Effector memory CD8-positive, alpha-beta T cell (primary cell): ENCODE measurements at places on chromosomes 2 and 18.

DNA sequence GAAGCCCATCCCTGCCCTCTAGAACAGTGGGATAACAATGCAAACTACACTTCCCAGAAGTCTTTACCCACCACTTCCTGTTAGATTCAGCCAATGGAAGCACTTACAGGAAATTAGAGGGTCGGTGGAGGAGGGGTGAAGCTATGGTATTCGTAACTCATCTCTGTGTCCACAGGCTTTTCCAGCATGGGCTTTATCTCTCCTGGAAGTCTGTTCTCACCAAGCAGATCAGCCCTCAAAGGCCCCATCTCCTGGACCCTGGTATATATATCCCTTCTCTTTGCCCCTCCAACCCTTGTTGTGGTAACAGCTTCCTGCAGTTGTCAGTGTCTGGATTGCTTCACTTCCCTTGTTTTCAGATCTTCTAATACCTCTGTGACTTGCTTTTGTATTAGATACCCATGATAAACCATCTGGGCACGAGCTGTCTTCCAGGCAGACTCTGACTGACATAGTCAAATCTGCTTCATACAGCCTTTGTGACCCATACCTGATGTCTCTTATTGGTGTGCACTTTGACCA lies 475.0 kb upstream of the POU3F3 start:
- DNase-seq = no peak

DNA sequence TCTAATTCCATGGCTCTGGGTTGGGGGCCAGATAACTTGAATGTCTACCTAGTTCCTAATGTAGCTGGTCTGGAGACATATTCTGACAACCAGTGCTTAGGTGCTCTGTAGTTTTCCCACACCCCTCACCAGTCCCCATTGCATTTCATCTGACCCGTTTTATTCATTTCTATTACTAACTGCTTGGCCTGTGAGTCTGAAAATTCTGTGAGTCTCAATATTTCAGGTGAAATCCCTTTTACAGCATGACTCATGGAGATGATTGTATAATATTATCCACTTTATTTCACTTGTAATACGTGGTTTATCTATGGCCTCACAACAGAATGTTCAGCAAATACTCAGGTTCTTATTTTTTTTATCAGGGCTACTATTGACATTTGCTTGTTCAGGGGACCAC lies 103.7 kb upstream of the UGP2 start:
- no peak for DNase-seq

GRCh38 chr18:13103366-13103765 lies 112.2 kb downstream of the CEP192 start:
- DNase-seq = no peak

- DNase-seq = no peak
These were observed 240.2 kb downstream of the FSIP2 start for GRCh38 chr2:185978634-185979407.

DNA sequence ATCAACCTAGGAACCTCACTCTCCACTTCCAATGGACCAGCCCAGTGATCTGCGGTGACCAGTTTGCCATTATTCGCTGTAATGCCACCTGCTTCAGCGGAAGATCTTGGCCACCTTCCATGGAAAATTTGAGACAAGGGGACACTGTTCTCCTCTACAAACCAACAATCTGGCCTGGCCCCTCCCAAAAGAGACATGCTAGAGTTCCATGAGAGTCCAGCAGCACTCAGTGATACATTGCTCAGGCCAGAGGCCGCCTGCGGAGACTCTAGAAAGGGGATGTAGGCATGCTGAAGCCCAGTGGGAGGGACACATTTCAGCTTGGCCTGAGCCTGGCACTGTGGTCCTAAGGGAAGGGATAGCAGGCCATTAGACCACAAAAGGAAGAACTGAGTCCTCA lies 58.3 kb downstream of the COL6A3 start:
- no peak for DNase-seq

DNA sequence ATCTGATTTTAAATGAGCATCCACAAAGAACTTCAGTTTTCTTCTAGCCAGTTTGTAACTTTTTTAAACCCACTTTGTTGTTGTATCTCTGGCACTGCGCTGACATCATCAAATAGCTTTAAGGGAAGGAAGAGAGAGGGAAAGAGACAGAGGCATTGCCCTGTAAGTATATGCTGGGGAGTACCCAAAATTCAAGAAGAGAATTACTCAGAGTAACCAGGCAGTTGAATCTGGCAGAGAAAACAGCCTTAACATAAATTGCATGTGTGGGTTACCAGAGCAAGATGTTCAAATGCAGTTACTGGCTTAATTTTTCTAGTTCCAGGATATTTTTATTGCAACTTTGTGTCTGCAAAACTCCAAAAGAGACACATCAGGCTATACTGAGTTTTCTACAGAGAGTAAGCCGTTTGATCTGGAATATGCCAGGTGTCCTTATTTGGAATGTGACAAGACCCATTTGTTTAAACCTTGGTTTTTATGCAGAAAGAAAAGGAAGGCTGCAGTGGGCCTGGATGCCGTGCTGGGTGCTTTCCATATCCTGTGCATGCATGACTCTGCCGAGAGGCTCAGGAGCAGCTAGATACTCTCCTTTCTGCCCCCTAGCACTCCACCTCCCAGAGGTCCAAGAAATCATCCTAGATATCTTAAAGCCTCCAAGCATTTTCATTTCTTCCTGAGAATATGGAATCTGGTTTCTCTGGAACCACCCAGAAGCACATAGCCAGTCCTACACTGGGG lies 93.7 kb downstream of the MAPRE2 start:
- no peak for DNase-seq

DNA sequence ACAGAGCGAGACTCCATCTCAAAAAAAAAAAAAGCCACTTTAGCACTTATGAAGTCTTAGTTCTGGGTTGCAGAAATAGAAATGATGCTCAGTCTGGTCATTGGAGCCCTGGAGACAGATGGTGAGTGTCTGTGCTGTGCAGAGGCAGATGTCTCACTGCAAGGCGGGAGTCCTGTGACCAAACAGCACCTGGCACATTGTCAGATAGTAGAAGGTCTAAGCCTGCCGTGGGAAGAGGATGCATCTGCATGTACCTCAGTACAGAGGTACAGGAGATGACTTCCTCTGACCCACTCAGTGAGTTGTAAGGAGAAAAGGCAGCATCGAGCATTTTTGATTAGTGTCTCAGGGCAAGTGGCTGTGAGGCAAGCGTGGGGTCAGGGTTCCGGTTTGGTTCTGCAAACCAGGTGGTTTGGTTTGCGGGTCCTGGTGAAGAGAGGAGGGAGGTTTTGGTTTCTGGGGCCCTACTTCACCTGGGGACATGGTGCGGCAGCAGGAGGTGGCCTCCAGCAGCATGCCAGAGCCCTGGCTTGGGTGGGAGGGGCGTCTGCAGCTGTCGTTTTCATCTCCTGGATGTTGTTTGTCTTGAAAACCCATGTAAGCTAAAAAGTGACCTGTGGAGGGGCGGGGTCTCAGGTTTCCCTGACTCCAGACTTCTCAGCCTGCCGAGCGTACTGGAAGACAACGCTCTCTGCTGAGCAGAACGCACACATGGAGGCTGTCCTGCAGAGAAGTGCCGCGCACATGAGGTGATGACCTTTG lies 3.8 kb downstream of the RBFA start:
- no peak for DNase-seq

DNA sequence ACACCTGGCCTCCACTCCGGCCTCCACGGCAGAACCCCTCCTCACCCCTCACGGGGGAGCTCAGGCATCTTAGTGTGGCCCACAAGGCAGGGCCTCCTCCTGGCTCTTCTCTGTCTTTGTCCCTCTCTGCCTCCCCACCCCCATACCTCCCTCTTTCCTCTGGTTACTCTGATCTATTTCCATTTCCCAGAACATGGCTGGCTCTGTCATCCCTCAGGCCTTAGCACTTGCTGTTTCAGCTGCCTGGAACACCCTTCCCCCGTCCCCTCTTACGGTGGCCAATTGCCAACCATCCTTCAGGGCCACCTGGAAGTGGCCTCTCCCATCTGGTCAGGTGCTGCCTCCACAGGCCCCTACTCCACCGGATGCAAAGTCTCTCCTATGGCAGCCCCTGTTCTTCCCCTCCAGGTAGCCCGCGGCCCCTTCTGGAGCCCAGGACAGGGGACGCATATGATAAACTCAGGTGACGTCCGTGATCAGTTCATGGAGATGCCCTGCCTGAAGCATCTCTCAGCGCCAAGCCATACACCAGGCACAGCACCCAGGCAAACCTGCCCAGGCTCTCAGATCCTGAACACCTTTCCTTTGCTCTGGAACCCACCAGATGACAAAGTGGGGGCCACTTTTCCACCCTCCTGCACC lies 3.6 kb upstream of the ECEL1 start:
- DNase-seq = no peak

GRCh38 chr2:150474326-150475074 lies 13.0 kb downstream of the RND3 start:
- no peak for DNase-seq

GRCh38 chr2:204447722-204448121 lies 97.6 kb upstream of the PARD3B start:
- DNase-seq = no peak
